ENCODE measurements at places on chromosomes 1 and 21. TPM values are rescaled to one million over a fixed set of nuclear protein-coding genes. Genes with fewer than 3 reads are reported as not detected.

The DYNLT5 gene
- total RNA-seq: not detected

The HMCN1 gene
- total RNA-seq: not detected

The LENEP gene
- total RNA-seq: 1.2 TPM

DNA sequence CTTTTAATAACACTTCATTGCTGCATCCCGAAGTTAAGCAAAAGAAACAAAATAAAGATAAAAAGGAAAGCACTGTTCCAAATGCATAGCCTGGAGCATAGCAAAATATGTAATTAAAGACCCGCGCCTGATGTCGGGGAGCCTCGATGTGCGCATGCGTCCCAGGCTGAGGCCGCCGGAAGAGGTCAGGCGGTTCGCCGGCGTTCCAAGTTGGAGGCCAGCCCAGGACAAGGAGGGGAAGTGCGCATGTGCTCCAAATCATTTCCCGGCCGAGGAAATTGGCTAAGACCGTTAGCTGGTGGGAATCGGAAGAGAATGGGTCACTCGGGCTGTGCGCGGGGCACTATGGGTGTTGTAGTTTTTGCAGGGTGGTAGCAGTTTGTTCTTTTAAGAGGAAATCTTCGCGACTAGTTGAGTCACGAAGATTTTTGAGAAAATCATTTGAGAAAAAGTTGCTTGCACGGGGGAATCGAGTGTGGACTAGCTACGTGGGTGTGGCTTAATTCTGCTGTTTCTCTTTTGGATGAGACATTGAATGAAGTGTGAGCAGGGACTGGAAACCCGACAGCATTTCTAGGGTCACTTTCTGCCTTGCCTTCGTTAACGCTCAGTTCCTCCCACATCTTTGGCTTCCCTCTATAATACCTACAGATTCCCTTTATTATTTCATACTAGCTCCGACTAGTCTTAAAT, 31.0 kb upstream of the CD1D start:
- peaks cover 16% of the 10 kb centered on the region for H3K4me1 ChIP-seq
- H3K36me3 ChIP-seq: no peaks in the 10 kb centered on the region
- peaks cover 16% of the 10 kb centered on the region for H3K27me3 ChIP-seq
- peak overlapping the region; percentile 61 for H3K27ac ChIP-seq
- H3K4me3 ChIP-seq: peak overlapping the region; percentile 89
- DNase-seq: peak; percentile 68

DNA sequence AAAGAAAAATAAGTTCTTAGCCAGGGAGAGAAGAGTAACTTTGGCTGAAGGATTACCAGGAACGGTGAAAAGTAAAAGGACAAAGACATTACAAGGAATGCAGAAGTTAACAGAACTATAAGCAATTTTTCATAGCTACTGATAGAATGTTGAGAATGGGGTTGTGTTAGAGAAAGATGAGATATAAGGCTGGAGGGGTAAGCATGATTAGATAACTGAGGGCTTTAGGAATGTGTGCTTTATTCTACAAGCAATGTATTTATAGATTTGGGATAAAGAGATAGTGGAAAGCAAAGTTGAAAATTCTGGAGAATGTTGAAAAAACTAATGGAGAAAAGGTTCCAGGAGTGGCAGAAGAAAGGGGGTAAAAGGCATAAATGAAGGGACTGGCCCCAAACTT, 65.4 kb upstream of the PTCH2 start:
- no peak for DNase-seq
- H3K36me3 ChIP-seq: peaks cover 5% of the 10 kb centered on the region
- no peak overlapping the region for H3K4me3 ChIP-seq
- no peaks in the 10 kb centered on the region for H3K27me3 ChIP-seq
- H3K27ac ChIP-seq: no peak overlapping the region

DNA sequence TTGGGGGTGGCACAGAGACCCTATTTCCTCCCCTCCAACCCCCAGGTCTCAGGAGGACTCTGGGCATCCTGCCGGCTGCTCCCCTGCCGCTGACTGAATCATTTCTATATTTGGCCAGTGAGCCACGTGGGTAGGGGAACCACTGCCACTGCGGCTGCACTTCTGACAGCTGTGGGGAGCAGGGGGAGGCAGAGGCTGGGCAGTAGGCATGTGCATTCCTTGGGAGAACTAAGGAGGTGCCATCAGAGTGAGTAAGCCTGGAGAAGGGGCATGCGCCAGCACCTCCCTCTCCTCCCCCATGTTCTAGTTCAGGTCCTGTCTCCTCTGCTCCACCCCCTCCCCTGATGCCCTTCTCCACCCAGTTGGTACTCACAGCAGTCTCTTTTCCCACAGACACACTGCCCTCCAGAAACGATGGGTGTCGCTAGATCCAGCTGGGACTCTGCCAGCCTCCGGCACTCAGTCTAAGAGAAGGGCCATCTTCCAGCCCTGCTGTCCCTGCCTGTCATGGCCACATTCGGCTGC, 12.0 kb downstream of the PPFIA4 start:
- no peaks in the 10 kb centered on the region for H3K27me3 ChIP-seq
- no peak overlapping the region for H3K4me3 ChIP-seq
- H3K27ac ChIP-seq: no peak overlapping the region
- peaks cover 4% of the 10 kb centered on the region for H3K36me3 ChIP-seq

DNA sequence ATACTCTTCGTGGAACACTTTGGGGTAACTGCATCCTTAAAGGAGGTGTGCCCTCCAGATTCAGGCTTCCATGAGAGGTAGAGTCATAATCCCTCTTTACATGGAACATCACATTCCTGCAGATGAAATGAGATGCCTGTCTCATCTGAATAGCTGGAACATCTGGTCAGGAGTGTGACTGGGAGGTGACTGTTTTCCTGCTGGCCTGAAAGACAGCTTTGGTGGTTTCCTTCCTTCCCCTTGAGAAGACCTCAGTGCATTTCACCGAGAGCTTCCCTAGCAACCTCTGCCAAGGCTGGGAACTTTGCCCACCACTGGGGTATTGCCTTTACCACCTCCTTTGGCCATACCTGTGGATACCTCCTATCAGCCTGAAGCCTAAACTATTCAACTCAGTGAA, 46.7 kb upstream of the GUCA2A start:
- H3K27ac ChIP-seq: no peak overlapping the region
- peaks cover 53% of the 10 kb centered on the region for H3K36me3 ChIP-seq
- peaks cover 3% of the 10 kb centered on the region for H3K4me1 ChIP-seq
- DNase-seq: no peak

DNA sequence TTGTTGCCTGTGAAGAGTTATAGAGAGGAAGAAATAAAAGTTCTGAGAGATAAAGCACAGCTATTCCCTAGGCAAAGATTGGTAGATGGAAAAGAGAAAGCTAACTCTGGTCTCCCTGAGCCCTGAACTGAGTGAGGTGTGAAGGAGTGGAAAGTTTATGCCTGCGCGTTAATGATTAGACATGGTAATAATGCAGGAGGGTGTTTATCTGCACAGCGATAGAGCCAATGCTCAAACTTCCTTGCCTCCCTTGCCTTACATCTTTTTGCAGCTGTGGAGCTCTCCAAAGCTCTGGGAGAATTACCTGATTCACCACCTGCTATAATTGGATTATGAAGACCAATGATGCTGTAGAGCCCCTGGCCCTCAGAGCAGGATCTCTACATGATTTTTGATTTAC, 32.8 kb upstream of the CHRM3 start:
- no peak for DNase-seq
- no peak overlapping the region for H3K27ac ChIP-seq
- H3K27me3 ChIP-seq: no peaks in the 10 kb centered on the region
- no peak overlapping the region for H3K4me3 ChIP-seq

DNA sequence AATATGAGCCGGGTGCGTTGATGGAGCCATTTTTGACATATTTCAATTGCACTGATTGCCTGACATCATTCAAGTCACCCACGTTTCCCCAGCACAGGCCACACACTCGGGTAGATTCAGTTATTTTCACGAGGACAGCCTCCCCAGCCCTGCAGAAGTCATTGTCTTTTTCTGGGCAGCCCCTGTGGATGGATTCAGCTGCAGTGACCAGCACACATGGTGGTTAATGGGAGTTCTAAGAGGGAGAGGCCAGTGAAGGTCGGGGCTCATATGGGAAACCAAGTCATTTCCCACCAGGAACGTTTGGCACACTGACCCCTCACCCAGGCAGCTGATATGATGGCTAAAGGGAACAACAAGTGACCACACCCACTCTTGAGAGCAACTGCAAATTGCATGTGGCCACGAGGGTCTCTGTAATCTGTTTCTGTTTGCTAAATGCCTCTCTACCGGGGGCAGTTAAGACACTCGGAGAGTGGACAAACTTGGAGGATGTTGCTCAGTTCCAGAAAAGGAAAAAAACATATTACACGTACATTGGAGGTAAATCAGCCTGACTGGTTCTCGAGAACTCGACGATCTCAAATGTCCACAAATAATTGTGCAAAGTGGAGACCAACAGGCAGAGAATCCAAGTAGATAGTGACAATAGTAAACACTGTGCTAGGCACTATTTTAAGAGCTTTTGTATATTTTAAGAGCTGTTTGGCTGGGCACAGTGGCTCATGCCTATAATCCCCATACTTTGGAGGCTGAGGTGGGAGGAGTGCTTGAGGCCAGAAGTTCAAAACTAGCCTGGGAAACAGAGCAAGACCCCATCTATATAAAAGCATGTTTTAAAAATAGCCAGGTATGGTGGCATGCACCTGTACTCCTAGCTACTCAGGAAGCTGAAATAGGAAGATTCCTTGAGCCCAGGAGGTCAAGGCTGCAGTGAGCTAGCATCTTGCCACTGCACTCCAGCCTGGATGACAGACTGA, 167.2 kb upstream of the IRF2BP2 start:
- H3K27ac ChIP-seq: no peak overlapping the region
- H3K4me1 ChIP-seq: peaks cover 15% of the 10 kb centered on the region
- H3K36me3 ChIP-seq: peaks cover 2% of the 10 kb centered on the region
- no peak overlapping the region for H3K4me3 ChIP-seq
- H3K27me3 ChIP-seq: no peaks in the 10 kb centered on the region
- DNase-seq: no peak

DNA sequence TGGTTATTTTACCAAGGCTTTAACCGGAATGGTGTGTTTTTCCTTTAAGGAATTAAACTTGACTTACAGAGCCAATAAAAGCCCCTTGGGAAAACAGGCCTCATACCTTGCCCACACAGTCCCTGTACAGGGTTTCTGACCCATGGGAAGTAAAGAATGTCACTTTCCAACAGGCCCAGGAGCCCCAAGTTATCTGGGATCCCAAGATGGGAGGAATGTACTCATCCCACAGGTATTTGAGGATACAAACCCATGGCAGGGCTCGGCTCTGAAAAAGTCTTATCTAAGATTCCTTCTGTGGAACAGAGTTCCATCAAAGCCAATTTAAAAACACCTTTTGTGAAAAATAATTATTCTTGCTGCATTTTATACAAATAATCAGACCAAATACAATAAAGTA, 15.3 kb upstream of the COX20 start:
- H3K36me3 ChIP-seq: no peaks in the 10 kb centered on the region
- H3K4me1 ChIP-seq: no peaks in the 10 kb centered on the region
- peaks cover 12% of the 10 kb centered on the region for H3K27me3 ChIP-seq
- no peak overlapping the region for H3K4me3 ChIP-seq

DNA sequence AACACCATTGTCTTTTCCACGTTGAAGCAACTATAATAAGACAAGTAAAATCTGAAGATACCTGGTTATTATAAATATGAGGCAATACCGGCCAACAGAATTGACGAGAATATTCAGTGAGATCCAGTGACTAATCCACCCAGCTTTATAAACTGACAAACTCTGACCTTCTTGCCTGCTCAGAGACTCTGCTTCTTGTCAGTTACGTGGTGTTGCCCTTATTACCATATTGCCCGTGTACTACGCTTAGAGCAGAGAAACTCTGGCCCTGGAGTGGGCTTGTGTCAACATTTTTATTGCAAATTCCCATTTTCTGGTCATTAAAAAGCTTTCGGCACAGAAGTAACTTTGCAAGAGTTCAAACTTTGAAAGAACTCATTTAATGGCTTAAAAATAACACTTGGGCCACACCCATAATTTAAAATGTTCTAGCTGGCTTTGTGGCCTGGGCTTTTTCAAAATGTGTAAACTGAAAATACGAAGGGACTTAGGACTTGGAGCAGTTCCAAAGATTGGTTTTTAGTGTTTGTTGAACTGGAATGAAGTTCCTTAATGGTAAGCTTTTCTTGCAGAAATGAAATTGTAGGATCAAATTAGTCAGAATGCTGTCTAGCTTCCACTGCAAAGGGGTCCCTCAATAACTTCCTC, 266.2 kb downstream of the LMO4 start:
- H3K27me3 ChIP-seq: peaks cover 2% of the 10 kb centered on the region
- DNase-seq: no peak
- H3K36me3 ChIP-seq: no peaks in the 10 kb centered on the region
- no peaks in the 10 kb centered on the region for H3K4me1 ChIP-seq

DNA sequence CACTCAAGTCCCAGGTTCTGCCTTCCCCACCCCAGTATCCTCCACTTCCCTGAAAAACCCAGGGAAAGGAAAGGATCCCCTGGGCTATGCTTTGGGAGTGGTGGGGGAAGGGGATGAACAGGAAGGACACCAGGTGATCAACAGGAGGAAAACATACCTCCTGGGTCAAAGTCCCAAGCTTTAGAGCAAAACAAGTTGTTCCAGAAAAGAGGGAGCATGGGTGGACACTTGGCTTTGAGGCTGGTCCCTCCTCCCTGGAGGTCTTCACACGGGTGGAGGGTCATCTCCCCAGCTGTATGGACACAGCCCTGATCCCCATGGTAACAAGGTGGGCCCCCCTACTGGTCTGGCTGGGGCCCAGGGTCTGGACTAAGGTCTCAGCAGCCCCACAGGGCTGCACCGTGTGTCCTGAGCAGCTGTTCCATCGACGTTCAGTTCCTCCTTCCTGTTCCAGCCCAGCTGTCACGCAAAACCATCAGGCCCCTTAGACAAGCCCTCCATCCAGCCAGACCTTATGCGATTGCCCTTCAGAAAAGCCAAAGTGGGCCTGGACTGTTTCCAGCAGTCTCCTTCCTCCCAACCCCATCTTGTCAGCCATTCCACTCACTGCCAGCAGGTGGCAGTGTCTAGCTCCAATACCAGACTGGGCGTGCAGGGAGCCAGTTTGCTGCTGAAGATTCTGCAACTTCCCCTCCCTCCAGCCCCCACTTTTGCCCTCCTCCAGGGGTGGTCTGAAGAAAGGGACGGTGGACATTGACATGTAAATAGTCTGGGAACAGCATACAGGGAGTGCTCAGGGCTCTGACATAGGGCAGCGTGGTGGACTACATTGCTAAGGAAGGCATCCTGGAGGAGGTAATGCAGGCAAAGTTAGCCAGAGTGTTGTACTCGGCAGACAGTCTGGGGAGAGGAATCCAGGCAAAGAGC, 2.9 kb upstream of the PDZK1IP1 start:
- H3K4me3 ChIP-seq: no peak overlapping the region
- peaks cover 8% of the 10 kb centered on the region for H3K27me3 ChIP-seq
- no peak overlapping the region for H3K27ac ChIP-seq
- peak; percentile 75 for DNase-seq
- no peaks in the 10 kb centered on the region for H3K36me3 ChIP-seq
- H3K4me1 ChIP-seq: no peaks in the 10 kb centered on the region
